ENCODE measurements at places on chromosomes 2 and 18.

GRCh38 chr2:220228310-220229006, 601.0 kb downstream of the SLC4A3 start:
- DNase-seq: no peak

GRCh38 chr2:34371711-34372110, 772.6 kb upstream of the FAM98A start:
- no peak for DNase-seq

DNA sequence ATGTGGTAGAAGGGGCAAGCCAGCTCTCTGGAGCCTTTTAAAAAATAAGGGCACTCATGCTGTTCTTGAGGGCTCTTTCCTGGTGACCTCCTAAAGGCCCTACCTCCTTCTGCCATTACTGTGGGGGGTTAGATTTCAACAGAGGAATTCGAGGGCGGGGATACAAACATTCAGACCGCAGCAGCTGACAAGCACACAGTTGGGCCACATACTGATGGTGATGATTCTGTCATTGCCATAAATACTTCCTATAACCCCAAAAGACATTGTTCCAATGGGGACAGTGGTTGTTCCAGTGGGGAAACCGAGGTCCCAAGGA, 67.0 kb downstream of the TSHZ1 start:
- no peak for DNase-seq

GRCh38 chr2:111965062-111965461, 66.7 kb downstream of the MERTK start:
- DNase-seq: no peak

- no peak for DNase-seq
Measured at GRCh38 chr2:73043276-73043675, 28.2 kb downstream of the SFXN5 start.
